ENCODE measurements at places on chromosomes 7 and 10. TPM values are rescaled to one million over a fixed set of nuclear protein-coding genes. Genes with fewer than 3 reads are reported as not detected.

The LRGUK gene
- total RNA-seq: 0.20 TPM

The PHYHIPL gene
- not detected for total RNA-seq

The LRRC18 gene
- total RNA-seq: not detected

The RAB19 gene
- 9.5 TPM for total RNA-seq

The PRPF18 gene
- total RNA-seq: 21.7 TPM

The PBLD gene
- 1.5 TPM for total RNA-seq

The SPDYE2 gene
- total RNA-seq: not detected

The SFRP5 gene
- not detected for total RNA-seq

The KLF14 gene
- total RNA-seq: not detected

The EFCAB10 gene
- not detected for total RNA-seq

The PNLIPRP3 gene
- not detected for total RNA-seq

The LFNG gene
- total RNA-seq: 86.6 TPM

The IDI2 gene
- total RNA-seq: not detected

The TFEC gene
- 1.0 TPM for total RNA-seq

The SLC26A3 gene
- total RNA-seq: not detected

The POLR3A gene
- total RNA-seq: 24.2 TPM

The CLCN1 gene
- total RNA-seq: not detected

The GNAT3 gene
- not detected for total RNA-seq

The IMMP2L gene
- 6.2 TPM for total RNA-seq

The NEURL1 gene
- 1.5 TPM for total RNA-seq

The VPS50 gene
- total RNA-seq: 19.7 TPM

The ADIRF gene
- total RNA-seq: not detected

The LIPJ gene
- total RNA-seq: 0.18 TPM

The OR2AE1 gene
- 0.30 TPM for total RNA-seq

The HECW1 gene
- total RNA-seq: not detected

The FEZF1 gene
- not detected for total RNA-seq

The VWA2 gene
- total RNA-seq: not detected

The TAS2R41 gene
- total RNA-seq: not detected

The VSTM4 gene
- 0.27 TPM for total RNA-seq

The EIF5AL1 gene
- 0.20 TPM for total RNA-seq

The HOXA9 gene
- total RNA-seq: not detected

The ADAM8 gene
- 157 TPM for total RNA-seq

The GPR15LG gene
- not detected for total RNA-seq

The PRR15 gene
- total RNA-seq: not detected
